ENCODE measurements at places on chromosomes 11 and 22.

- no peak for DNase-seq
Measured at GRCh38 chr22:48431014-48431413, 1396.7 kb downstream of the BRD1 start.

- no peak for DNase-seq
Measured at GRCh38 chr11:12444601-12445000, 67.2 kb downstream of the PARVA start.

- DNase-seq, result no peak
Measured at GRCh38 chr11:70007796-70008195, 70.3 kb upstream of the ANO1 start.

- DNase-seq, result no peak
Measured at GRCh38 chr11:10514202-10514601, 26.8 kb downstream of the RNF141 start.

- DNase-seq, result no peak
Measured at GRCh38 chr11:7968686-7969085, 3.4 kb upstream of the NLRP10 start.

GRCh38 chr22:38704654-38705234 lies 1.0 kb upstream of the GTPBP1 start:
- DNase-seq, result no peak

GRCh38 chr11:110371084-110371483 lies 58.7 kb upstream of the FDX1 start:
- DNase-seq, result no peak

DNA sequence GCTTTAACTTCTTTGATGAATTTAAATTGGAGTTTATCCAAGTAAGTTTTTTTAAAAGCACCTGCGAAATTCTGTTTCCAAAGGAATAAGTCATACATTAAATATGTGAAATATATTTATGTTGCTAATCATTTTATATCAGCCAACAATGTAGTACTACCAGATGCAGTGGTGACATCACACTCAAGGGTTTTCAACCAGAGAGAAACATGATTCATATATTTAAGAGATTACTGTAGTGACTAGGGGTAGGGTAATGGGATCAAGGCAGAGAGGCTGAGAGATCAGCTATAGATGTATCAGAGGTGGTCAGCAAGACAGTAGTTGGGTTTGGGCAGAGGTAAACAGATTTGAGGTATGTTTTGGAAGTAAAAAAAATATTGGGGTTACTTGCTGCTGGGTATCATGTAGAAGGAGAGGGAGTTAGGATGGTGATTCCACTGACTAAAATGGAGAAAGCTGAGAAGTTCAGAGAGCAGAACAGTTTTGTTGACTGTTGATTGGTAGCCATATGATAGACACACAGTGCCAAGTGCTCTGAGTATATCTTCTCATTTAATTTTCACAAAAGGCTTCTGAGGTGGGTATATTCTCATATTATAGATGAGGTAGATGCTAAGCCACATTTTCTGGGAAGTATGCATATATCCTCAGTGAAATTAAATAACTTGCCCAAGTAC lies 39.4 kb downstream of the CEP57 start:
- no peak for DNase-seq

GRCh38 chr11:109870297-109870696 lies 222.9 kb upstream of the ZC3H12C start:
- DNase-seq, result no peak

DNA sequence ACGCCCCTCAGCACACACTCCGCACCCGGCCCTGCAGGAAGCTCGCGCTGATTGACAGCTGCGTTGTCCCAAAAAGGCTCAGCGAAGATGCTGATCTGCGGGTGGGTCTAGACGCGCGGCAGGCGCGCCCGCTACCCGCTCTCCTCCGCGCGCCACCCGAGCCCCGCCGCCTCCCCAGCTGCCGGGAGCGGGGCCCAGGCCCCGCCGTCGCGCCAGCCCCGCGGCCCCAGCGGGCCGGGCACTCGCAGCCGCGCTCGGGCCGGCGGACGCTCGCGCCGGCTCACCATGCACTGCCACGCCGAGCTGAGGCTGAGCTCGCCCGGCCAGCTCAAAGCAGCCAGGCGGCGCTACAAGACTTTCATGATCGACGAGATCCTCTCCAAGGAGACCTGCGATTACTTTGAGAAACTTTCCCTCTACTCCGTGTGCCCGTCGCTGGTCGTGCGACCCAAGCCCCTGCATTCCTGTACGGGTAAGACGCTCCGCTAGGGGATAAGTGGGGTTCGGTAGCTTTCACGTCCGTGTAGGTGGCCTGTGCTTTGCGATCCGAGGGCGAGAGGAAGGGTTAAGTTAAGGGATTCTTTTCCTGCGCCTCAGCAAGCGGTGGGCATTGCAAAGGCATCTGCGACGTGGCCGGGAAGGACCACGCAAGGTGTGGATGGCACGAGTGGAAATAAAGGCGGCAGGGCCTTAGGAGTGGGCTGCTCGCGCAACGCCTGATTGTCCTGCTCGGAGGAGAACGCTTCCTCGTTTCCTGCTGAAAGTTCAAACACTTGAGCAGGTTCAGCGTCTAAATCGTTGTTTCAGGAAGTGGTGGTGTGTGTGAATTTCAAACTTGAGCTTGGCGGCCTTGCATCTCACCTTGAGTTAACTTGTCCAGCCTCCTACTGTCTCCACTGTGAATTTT lies at the start of gene BARX2:
Gene BARX2, plus strand, starts transcription at position 98 of the 907 bp plus-strand sequence. Its CDS starts 188 bp downstream, at position 286.
- peak; percentile 64 for DNase-seq

GRCh38 chr22:48631288-48631863 lies 1196.3 kb downstream of the BRD1 start:
- no peak for DNase-seq

DNA sequence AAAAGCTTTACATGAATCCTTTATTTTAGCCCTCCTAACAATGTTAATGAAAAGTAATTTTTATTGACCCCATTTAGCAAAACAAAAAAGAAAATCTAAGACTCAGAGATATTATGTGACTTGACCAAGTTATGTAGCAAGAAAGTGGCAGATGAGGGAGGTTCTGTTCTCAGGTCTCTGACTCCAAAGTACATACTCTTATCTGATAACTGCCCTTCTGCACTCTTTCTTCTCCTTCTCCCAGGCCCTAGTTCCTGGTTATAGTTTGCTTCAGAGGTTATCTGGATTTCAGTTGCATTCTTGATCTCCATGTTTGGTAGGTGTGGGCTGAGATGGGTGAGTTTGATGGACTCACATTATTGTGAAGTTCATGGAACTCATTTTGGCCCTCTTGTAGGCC lies 4.5 kb downstream of the OR9Q2 start:
- DNase-seq, result no peak

- no peak for DNase-seq
Measured at GRCh38 chr11:8038393-8038792, 42.6 kb upstream of the TUB start.

DNA sequence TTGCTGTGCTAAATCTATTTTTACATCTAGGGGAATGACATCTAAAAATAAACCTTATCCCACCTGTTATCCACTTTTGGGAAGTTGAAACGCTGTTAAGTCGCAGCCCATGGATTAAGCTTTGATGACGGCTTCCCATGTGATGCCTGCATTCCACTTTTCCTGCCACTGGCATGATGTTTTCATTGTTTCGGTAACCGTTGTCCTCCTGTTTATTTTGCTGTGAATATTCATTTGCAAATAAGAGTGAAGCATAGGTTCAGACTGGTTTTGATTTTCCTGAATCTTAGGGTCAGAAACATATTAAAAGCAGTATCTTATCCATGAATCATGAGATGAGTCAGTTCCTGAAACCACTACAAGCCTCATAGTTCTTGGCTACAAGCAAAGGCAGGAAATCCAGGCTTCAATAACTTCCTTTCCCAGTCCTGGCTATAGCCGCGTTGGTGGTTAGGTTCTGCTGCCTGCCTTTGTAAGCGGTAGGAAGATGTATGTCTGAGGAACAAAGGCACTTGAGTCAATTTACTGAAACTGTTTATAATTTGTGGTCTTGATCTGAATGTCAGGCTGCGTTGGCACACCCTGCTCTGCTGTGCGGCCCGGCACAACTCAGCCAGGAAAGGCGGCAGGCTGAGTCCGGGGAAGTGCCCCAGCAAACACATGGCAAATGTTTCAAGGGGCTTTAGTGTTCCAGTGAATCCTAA lies 19.4 kb downstream of the TEAD1 start:
- peak; percentile 29 for DNase-seq

DNA sequence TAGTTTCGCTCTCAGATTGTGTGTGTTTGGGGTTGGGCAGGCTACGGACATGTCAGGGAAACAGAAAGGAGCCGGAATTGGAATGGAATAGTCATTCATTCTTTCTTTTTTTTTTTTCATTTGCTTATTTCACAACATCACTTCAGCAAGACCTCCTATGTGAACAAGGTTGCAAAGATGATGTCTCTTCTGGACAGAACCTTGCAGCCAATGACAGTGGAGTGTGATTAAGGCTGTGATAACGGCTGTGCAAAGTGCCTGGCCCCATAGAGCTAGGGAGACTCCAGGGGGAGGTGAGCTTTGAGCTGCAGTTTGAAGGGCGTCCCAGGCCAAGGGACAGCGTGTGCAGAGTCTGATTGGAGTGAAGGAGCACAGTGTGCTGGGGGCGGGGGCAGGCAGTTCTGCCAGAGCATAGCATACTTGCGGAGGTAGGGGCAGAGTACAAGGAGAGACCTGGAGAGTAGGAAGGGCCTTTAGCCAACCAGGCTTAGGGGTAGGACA lies 3.4 kb downstream of the TIGD3 start:
- DNase-seq, result no peak

- no peak for DNase-seq
Measured at GRCh38 chr11:88487646-88488045, 150.1 kb upstream of the CTSC start.

DNA sequence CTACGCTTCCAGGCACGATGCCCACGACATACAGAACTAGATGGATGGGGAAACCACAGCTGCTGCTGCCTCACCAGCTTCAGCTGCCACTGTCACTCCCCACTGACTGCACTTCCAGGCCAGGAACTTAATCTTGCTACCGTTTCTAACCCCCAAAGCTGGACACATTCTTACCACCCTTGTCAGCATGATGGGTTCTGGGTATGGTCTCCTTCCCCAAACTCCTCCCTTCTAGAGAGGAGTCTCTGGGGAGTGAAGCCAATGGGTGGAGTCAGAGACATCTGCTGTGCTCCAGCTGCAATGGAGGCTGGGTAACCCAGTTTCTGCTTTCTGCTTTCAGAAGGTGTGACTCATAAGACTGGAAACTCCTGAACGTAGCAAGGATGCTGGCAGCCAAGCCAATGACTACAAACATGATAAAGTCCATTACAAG lies 87.0 kb upstream of the THY1 start:
- DNase-seq, result peak; percentile 61

DNA sequence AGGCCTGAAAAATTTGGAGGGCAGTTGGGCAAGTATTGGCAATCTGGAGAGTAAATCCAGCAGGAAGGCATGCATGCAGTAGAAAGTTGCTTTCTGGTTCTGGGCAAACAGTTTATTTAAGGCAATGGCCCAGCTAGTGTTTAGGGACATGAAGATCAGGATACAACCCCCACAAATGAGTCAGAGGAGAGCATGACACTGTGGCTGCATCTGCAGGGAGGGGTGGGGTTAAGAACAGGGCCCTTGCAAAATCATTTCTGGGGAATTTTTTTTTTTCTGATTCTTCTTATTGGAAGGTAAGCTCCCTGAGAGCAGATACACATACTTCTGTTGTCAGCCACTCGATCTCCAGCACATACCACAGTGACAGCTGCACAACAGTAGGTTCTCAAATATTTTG lies 61.1 kb downstream of the FDX1 start:
- DNase-seq, result no peak

GRCh38 chr22:37043828-37044538 lies 7.6 kb upstream of the KCTD17 start:
- DNase-seq, result peak; percentile 75

DNA sequence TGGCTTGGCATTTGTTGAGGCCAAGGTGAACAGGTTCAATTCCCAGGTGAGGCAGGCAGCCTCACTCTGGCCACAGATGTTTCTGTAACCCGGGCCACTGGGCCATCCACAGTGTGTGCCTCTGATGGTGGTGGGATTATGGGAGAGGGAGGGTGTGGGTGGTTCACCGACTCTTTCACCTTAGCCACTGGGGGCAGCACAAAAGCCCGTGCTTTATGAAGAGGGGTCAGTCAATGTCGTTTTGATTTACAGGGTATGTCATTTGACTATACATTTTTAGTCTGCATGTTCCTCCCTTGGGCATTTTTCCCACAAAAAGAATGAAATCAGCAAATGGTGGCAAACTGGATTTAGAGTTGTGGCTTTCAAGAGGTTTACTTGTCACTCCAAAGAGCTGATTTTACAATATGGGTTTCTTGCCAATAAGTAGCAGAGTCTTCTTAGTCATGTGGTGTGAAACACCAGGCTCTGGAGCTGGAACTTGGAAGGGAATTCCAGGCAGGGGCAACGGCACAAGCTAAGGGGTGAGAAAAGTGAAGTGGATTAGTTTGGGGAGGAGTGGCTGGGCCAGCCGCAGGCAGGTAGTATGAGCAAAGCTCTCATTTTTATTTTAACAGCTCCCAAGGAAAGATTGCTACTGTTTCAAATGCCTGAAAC lies 217.8 kb upstream of the ZBED5 start:
- DNase-seq, result no peak

GRCh38 chr22:26463688-26464087 lies 19.9 kb downstream of the HPS4 start:
- DNase-seq, result no peak

DNA sequence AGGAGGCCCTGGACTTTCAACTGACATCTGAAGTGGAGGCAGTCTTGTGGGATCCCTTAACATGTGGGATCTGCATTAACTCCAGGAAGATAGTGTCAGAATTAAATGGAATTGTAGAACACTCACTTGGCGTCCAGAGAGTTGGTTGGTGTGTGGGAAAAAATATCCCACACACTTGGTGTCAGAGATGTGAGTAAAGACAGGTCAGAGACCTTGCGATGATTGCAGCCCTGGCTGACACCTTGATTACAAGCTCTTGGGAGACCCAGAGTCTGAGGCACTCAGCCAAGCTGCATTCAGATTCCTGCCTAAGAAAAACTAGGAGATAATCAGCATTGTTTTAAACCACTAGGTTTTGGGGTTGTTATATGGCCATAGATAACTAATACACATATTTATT lies 7.2 kb upstream of the TPCN2 start:
- DNase-seq, result no peak

DNA sequence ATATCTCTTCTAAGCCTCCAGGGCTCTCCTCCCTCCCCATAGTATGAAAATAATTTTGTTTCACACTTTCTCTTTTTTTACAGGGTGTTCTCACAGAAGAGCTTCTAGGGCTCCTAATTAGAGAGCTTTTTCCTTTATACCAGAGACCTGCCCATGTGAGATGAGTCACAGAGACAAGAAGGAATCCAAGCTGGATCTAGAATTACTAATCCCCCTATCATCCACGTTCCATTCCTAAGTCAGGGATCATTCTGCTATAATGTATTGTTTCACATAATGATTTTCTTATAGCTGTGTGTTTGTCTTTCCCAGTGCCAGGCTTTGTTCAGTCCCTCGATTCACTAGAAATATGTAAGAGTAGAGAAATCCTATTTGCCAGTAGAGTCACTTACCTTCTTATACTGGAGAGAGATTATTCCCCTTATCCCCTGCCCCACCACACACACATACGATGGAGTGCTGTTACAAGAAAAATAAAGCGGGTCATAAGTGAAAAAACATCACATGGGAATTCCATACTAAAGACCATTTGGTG lies 778.3 kb upstream of the LRRC4C start:
- DNase-seq, result no peak

- no peak for DNase-seq
Measured at GRCh38 chr11:80284946-80285785, 844.3 kb upstream of the TENM4 start.

GRCh38 chr11:6674862-6675261 lies 8.3 kb downstream of the MRPL17 start:
- no peak for DNase-seq

Data from activated CD4-positive, alpha-beta memory T cell treated with anti-CD3 and anti-CD28 coated beads for 36 hours (primary cell).